ENCODE measurements at places on chromosomes 7 and 10. TPM values are rescaled to one million over a fixed set of nuclear protein-coding genes. Genes with fewer than 3 reads are reported as not detected.
A peak's percentile ranks its signal among the peaks of the same experiment; 100 is the strongest.

SSC4D gene
- 1.1 TPM for total RNA-seq

VTI1A gene
- 34.2 TPM for total RNA-seq

OPN1SW gene
- total RNA-seq = not detected

NUTM2A gene
- total RNA-seq = 3.7 TPM

- no peak overlapping the region for H3K4me3 ChIP-seq
- H3K4me1 ChIP-seq = peaks cover 10% of the 10 kb centered on the region
- peak overlapping the region; percentile 5 for H3K27ac ChIP-seq
- DNase-seq = no peak
- no peaks in the 10 kb centered on the region for H3K27me3 ChIP-seq
Observed at GRCh38 chr7:79051915-79052314, 401.6 kb downstream of the MAGI2 start.

DNA sequence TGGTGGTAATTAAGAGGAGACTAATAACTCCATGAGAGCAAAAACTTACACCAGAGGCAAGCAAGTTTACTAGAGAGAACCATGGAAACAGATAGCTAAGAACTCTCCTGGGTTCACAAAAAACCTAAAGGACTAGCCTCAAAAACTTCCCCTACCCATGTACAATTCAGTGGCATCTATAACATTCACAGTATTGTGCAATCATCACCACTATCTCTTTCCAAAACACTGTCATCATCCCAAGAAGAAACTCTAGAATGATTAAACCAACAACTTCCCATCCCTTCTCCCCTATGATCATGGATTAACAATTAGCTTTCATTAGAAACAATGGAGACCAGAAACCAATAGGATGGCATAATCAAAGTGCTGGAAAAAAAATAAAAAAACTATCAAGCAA lies 1038.3 kb downstream of the LRMDA start:
- H3K27ac ChIP-seq = no peak overlapping the region
- no peak for DNase-seq
- no peak overlapping the region for H3K4me3 ChIP-seq
- no peaks in the 10 kb centered on the region for H3K36me3 ChIP-seq
- no peaks in the 10 kb centered on the region for H3K4me1 ChIP-seq

GRCh38 chr10:95291365-95292039 lies 699 bp upstream of the PDLIM1 start:
- no peak for DNase-seq
- peaks cover 10% of the 10 kb centered on the region for H3K4me1 ChIP-seq
- H3K27me3 ChIP-seq = peaks cover 59% of the 10 kb centered on the region

DNA sequence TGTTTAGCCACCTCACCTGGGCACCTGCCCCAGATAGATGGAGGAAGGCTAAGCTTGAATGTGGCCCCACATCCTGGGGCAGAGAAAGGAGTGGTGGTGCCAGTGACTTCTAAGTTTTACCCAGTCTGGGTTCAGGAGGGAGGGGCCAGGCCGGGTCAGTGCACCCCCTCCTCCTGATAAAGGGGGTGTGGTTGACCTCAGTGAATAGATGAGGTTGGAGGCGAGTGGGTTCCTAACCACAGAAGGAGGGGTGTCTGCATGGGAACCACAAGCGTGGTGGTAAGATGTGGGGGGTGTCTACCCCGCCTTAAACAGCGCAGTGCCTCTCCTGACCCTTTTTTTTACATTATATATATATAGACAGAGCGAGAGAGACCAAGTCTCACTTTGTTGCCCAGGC lies 105.3 kb upstream of the KCTD7 start:
- no peak overlapping the region for H3K27ac ChIP-seq
- H3K27me3 ChIP-seq = peaks cover 2% of the 10 kb centered on the region
- H3K4me3 ChIP-seq = no peak overlapping the region
- no peaks in the 10 kb centered on the region for H3K4me1 ChIP-seq
